Stimulated activated CD4-positive, alpha-beta T cell treated with anti-CD3 and anti-CD28 coated beads, Interleukin-1b, Interleukin-23, amount 100 ng/mL, for 1 hour (primary cell): ENCODE measurements at places on chromosomes 5 and 9.

DNA sequence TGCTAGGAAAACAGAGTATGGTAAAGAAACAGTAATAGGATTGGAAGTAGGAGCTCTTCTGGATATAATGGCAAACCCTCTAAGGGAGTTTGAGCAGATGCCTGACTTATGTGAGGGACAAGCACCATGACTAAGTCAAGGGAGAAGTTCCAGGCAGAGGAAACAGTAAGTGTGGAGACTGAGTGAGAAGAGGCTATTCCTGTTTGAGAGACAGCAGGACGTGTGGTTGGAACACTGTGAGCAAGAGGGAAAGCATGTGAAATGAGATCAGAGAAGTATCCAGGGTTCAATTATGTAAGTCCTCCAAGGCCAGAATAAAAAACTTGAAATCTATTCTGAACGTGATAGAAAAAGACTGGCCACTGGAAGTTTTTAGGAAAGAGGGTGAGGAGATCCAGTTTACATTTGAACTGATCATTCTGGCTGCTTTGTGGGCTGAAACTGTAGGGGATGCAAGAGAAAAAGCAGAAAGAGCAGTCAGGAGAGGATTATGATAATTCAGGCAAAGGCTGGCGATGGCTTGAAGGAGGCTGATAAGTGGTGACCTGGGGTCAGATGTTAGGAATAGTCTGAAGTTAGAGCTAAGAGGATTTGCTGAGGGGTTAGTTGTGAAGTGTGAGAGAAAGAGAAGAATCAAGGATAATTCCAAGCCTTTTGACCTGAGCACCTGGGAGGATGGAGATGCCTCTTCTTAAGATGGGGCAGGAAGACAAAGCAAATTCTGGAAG, 19.2 kb downstream of the DMAC1 start:
- DNase-seq, result no peak

GRCh38 chr5:78905084-78905938, 79.8 kb downstream of the ARSB start:
- no peak for DNase-seq

GRCh38 chr5:146623666-146624065, 107.7 kb upstream of the GPR151 start:
- DNase-seq, result no peak

GRCh38 chr5:140186267-140186671, 11.3 kb downstream of the CYSTM1 start:
- DNase-seq, result no peak

DNA sequence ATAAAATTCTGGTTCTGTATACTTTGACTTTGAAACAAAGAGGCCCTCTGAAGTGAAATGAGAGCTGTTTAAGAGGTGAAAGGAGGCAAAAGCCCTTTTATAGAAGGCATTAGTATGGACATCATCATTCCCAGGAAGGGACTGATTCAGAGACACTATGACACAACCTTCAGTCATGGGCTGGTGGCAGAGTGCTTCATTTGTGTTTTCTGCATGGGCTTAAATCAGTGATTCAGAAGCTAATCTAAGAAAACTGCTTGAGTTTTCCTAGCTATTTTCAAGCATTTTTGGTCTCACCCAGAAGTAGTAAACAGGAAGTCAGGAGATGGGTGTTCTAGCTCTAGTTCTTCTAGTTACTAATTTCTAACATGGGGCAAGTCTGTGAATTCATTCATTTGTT, 288.9 kb downstream of the TRPM3 start:
- DNase-seq, result no peak

DNA sequence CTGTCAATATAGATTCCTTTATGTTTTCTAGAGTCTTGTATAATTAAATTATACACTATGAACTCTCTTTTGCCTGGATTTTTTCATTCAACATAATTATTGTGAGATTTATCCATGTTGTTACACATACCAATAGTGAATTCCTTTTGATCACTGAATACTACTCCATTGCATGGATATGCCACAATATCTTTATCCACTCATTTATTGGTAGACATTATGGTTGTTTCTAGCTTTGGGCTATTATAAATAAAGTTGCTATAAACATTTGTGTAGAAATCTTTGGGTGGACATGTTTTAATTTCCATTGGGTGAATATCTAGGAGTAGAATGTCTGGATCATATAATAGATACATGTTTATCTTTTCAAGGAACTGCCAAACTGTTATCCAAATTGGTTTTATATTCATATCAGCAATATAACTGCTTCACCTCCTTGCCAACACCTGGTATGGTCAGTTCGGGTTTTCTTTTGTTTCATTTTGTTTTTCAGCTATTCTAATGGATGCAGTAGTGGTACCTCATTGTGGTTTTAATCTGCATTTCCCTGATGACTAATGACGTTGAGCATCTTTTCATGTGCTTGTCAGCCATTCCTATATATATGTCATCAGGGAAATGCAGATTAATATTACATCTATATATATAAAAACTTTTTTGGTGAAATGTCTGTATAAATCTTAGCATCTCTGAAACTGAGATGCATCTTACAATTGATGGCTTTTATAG, 32.1 kb upstream of the TCF7 start:
- DNase-seq, result no peak

DNA sequence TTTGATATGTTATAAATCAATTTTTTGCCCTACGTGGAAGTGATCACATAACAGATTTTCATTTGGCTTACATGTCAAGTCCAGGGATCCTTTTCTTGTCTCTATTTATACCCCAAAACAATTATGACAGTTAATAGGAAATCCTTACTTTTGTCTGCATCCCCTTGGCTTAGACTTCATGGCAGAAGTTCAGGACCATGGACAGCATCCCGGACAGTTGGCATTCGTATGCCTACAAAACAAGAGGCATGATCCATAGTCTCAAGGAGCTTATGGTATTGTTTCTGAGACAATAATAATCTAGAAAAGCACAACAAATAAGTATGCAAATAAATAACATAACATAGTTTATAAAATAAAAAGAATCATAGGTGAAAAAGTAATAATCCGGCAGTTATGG, 214.3 kb upstream of the GRIA1 start:
- no peak for DNase-seq

GRCh38 chr5:133990396-133990795, 14.4 kb downstream of the VDAC1 start:
- no peak for DNase-seq

DNA sequence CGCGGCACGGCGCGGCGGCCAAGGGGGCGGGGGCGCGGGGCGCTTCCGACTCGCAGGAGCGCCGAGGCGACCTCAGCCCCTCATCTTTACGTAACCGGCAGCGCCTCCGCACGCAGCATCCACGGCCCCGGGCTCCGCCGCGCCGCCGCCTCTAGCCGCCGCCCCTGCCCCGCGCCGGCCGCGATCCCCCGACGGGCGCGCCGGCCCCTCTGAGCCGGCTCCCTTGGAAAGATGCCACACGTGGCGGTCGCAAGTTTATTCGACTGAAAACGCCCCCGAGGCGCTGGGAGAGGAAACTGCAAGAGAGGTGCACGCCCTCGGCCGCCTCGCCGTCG, 1.0 kb downstream of the KLF9 start:
- no peak for DNase-seq

GRCh38 chr9:72839085-72839484, 113.8 kb downstream of the ALDH1A1 start:
- DNase-seq, result no peak

- DNase-seq, result no peak
These were observed 22.8 kb upstream of the PANK3 start for GRCh38 chr5:168601972-168602371.

DNA sequence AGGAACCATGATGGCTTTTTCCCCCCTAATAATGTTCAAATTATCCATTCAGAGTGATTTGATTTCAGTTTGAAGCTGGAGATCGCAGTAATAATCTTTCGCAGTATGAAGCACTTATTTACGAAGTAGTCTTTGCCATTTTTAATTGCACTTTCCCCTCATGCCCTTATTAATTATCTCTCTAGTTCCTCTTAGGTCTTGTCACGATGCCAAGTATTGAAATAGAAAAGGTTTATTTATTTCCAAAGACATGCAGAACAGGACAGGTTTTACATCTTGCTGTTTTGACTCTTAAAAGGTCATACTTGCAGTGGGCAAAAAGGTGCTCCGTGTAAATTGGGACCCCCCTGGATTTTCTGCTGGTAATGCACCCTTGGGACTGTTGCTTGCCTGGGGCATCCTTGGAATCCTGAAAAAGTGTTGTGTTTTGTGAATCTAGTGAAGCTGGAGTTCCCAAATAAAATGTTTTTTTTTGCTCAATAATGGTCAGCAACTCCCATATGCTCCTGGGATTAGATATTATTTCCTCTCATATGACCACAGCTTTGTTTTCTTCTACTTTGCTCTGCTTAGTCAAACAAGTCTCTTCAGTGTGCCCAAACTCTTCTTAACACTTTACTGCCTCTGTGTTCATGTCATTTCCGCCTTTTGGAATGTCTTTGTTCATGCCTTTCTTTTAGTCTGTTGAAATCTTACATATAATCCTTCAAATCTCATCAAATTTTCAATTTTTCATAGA, 278.3 kb downstream of the TMEM38B start:
- no peak for DNase-seq

DNA sequence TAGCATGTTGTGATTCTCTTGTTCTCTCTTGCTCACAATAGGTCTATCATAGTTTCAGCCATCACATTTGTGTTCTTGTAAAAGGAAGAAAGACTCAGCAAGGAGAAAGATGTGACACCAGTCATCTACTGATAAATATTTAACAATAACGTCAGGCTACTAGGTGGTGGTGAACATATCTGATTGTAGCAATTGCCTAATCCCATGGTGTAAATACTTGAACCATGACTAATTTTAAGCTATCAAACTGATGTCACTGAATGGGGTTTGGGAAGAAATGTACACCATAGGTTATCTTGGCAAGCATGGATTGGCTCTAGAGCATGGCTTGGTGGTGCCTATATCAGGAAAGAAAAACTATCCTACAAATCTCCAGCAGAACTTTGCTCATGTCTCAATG, 16.6 kb downstream of the DMRTA1 start:
- no peak for DNase-seq

GRCh38 chr9:74404620-74405019, 92.5 kb upstream of the RORB start:
- no peak for DNase-seq

- no peak for DNase-seq
These were observed 663.7 kb upstream of the MEF2C start for GRCh38 chr5:89546657-89547056.

- DNase-seq, result no peak
These were observed 6.6 kb downstream of the PCDH12 start for GRCh38 chr5:141951332-141951781.

GRCh38 chr5:53590759-53591158, 30.3 kb downstream of the NDUFS4 start:
- DNase-seq, result no peak

DNA sequence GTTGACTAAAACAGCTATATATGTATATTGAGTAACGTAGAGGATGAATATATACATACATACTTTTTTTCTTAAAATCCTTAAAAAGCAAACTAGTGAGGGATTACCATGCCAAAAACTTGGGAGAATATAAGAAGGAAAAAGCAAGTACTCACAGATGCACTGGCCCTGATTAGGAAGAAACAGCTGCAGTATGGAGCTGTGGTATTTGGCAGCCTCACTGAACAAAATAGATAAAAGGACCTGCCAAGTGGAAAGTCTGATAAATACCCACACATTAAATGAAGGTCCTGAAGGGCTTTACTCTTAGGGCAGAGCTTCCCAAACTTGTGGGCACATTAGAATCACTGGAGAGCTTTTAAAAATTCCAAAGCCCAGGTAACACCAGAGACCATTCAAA, 80.6 kb downstream of the FEM1C start:
- no peak for DNase-seq

GRCh38 chr9:5801739-5802113, 31.2 kb downstream of the ERMP1 start:
- no peak for DNase-seq

- no peak for DNase-seq
These were observed 443.9 kb downstream of the PRR16 start for GRCh38 chr5:120907953-120908352.

DNA sequence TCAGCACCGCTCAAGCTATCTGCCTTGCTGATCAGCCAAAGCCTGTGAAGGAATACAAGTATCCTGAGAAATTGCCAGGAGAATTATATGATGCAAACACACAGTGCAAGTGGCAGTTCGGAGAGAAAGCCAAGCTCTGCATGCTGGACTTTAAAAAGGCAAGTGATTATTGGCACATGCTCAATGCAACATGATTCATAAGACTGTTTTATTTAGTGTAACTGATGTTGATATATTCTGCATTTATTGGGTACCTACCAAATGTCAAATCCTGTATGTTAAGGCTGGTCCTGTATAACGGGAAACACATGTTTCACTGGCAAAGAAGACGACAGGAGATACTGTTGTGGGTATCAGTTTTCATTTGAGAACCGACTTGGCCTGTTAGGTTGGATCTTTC, 69.0 kb downstream of the ADAMTS16 start:
- DNase-seq, result no peak

DNA sequence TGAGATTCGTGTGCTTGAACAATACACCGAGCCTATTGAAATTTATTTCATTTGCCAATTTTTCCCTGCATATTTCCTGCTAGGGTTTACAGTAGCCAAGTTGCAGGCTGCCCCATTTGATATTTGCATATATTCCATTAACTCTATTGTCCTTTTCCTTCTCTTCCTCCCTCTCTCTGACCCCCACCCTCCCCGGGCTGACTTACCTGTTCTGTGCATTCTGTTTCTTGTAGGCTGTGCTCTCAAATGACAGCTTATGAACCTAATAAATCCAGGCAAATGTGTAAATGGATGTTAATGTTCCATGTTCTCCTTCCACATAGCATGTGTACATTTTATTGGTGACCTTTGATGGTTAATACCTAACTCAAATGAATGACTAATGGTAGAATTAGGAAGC, 1169.2 kb upstream of the WWC1 start:
- no peak for DNase-seq

- no peak for DNase-seq
These were observed 242.8 kb downstream of the CDH18 start for GRCh38 chr5:19745247-19745646.

DNA sequence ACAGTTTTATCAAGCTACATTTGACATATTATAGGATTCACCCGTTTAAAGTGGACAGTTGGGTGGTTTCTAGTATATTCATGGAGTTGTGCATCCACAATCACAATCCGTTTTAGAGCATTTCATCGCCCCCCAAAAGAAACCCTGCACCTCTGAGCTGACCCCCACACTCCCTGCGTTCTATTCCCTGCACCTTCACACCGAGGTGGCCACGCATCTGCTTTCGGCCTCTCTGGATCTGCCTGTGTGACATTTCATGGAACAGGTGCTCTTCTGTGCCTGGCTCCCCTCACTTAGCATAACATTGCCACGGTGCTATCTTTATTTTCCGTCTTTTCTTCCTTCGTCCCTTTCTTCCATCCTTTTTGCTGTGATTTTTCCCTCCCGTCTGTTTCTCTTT, 32.7 kb downstream of the HRH2 start:
- DNase-seq, result no peak

DNA sequence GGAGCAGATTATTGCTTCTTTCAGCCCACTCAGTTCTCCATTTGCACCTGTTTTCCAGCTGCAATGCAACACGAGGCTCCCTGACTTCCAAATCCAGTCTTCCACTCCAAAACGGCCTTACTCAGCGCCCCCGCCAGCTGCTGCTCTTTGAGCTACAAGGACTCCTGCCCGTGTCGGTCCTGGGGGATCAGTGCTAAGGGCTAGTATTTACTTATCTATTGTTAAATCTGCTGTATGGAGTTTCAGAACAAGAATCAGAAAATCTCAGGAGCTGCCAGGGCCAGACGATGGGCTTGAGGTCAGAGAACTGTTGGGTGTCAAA, 44.1 kb downstream of the OR2V1 start:
- no peak for DNase-seq
